ENCODE measurements at places on chromosomes 1 and 21.

DNA sequence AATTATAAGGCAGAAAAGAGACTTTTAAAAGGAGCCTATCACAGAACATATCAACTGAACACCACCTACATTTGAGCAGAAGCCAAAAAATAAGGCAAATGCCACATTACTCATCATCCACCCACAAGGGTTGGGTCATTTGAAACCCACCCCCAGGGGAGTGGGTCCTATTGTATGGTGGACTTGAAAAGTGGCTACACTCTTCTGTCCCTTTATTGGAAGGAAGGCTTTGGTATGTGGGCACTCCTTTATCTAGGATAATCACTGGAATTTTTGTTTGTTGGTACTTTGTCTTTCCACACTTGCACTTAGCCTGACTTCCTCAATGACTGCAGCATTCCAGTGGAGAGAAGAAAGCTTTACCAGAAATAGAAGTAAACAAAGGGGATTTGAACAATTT is 157.2 kb upstream of the COL11A1 start:
- DNase-seq, result peak; percentile 68

DNA sequence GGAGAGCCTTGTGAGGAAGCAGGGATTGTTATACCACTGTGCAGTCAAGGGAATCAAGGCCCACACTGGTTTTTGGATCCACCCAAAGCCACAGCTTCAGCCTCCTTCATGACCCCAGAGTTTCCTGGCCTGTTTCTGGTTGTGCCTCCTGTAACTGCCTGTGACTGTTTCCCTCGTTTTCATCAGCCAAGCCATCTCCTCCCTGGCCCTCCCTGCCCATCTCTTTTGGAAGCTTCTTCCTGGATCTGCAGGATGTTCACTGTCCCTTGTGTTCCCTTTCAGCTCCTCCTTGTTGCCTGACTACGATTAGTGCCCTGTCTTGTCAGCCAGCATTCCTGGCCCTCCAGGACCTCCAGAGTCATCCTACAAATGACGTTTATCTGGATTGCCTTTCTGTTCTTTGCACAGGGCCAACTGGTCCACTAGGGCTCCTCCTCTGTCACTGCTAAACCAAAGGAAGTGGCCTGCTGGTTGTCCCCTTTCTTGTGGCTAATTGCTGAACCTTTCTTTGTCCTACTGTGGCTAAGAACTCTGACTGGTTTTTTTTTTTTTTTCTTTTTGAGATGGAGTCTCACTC is 17.9 kb downstream of the SFT2D2 start:
- DNase-seq, result no peak

DNA sequence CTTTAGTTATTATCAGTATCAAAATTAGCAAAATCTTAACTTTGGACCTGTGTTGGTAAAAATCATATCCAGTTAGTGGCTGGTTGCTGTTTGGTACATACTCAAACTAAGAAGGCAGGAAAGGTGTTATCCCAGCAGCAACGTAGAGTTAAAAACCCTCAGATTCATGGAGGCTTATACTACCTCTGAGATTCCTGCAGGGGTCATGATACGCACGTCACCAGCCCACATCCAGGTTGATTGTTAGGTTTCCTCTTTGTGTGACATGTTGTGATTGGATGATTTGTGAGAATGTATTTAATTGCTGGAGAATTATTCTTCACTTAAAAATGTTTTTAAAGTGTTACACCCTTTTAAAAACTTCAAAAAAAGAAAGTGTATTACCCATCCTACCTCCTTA is 423.3 kb upstream of the ADGRL2 start:
- DNase-seq, result no peak

GRCh38 chr1:54997711-54997986 is 1.1 kb upstream of the BSND start:
- no peak for DNase-seq

GRCh38 chr1:222788402-222789156 is 26.3 kb upstream of the DISP1 start:
- no peak for DNase-seq

GRCh38 chr21:38306433-38307141 is 49.8 kb downstream of the KCNJ15 start:
- peak; percentile 73 for DNase-seq

- peak; percentile 82 for DNase-seq
Measured at GRCh38 chr1:15417059-15417934, 7.6 kb downstream of the EFHD2 start.

- DNase-seq, result peak; percentile 30
Measured at GRCh38 chr1:224700918-224701531, 84.9 kb downstream of the CNIH3 start.
